OCI-M1 (cell line): ENCODE measurements at places on chromosomes 1 and 21.

DNA sequence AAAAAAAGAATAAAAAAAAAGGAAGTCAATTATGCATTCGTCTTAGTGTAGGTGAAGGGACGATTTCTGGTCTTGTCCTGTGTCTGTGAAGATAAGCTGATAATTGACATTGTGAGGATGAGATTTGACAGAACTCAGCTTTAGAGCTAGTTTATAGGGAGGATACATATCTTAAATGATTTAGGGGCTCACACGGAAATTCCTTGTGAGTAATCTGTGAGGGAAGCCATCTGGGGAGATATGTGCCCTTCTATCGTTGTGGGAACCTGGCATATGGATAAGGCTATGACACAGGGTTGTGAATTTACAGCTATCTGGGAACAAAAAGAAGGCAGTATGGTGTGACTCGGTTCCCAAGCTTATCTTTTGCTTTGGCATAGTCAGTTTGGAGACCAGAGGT lies 71.1 kb downstream of the RABGAP1L start:
- peak; percentile 85 for DNase-seq

DNA sequence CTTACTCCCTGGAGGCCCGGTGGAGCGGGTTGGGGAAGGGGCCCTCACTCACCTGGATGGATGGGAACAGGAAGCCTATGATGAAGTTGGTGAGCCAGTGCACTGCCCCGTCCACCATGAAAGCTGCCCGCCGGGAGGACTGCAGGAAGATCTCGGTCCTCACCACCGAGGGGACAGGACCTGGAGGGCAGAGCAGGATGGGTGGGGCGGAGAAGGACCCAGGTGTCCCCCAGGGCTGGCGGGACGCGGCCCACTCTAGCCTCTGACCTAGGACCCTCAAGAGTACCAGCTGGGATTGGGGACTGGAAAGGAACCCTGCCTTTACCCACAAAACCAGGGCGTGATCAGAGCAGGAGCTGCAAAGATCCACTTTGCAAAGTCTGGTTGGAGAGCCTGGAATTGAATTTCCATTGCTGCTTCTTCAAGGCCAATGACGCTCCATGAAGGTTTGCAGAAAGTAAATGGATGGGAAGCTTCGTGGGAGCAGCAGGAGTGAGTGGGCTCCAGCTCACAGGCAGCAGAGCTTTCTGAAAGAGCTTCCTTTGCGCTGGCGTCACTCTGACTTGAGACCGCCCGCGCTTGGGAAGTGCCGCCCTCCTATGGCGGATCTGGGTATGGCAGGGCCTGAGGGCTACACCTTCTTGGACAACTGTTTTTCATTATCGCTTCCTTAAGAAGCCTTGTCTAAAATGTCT lies 21.4 kb downstream of the SLC2A7 start:
- DNase-seq: peak; percentile 80

DNA sequence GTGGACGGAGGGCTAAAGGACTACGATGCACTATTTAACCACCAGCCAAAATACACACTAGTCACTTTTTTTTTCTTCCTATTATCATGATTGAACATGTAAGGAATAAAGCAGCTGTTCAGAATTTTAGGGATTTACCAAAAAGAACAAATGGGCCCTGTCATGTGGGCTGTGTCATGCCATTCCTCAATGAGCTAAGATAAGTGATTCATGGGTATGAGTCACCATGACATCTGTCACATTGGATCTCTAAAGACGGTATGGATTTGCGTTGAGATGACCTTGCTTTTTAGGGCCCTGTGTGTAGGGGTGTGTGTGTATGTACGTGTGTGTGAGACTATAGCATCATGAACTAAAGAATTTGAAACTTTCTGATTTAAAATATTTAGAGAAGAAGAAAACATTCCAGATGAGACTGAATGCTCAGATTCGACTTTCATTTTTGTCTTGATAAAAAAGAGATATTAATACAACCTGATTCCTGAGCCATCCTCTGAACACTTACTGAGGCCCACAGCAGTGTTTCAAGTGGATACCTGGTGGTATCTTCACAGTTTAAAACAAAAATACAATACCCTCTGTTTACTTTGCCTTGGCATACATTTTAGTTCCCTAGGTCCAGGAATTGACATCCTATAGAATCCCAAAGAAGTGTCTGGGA lies 246.1 kb upstream of the DUSP10 start:
- peak; percentile 62 for DNase-seq

DNA sequence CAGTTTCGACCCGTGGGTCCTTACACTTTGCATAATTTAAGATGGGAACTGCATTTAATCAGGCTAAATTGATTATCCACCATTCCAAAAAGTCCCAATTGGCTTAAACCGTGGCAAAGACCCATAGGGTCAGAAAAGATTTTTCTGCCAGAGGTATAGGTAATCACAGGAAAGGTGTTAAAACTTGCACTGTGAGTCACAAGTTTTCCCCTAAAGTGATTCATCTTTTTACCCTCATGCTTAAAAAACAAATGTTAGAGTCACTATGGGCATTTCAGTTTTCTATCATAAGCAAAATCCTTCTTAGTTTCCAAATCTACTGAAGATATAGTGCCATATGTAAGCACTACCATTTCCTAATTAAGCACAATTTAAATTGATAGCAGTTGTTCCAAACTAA lies 1079.8 kb downstream of the ADGRL2 start:
- no peak for DNase-seq

- no peak for DNase-seq
Measured at GRCh38 chr21:30882866-30883597, 1.7 kb upstream of the KRTAP11-1 start.

DNA sequence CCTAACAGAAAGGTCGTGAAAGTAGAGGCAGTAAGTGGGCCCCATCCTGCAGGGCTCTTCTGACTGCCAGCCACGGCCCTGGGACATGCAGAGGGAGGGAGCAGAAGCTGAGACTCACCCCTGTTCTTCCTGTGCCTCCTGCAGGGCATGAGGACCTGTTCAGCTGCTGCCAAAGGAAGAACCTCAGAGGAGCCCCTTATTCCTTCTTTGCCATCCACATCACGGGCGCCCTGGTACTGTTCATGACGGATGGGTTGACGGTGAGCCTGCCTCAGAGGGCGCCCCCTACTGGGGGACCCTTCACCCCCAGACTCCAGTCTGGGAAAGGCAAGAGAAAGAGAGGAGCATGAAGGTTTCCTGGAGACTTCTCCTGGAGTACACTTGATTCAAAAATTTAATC lies 47.1 kb downstream of the ELK4 start:
- no peak for DNase-seq

DNA sequence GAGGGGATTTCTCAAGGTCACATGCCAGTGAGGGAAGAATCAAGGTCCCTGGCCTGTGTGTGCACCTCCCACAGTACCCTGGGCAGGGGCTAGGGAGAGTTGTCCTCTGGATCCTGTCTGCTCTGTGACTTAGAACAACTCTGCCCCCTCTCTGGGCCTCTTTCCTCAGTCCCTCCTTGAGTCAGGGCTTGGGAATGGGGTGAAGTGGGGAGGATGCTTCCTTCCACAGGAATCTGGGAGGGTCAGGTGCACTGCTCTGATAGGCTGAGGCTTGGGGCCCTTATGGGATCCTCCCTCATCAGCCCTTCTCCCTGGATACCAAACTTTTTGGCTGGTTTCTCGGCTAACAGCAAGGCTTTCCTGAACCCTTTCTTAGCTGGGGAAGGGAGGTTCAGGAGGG lies 2.5 kb downstream of the TRNP1 start:
- no peak for DNase-seq
